ENCODE measurements at places on chromosomes 2 and 18. TPM values are rescaled to one million over a fixed set of nuclear protein-coding genes. Genes with fewer than 3 reads are reported as not detected.

GRCh38 chr18:79645291-79645983 lies 34.2 kb upstream of the CTDP1 start:
- DNase-seq, result no peak

Gene CACNB4
- total RNA-seq, result 0.41 TPM

Gene DQX1
- 0.50 TPM for total RNA-seq

- no peak for DNase-seq
These were observed 794.8 kb downstream of the SATB2 start for GRCh38 chr2:198662905-198663304.

Gene CFAP210
- not detected for total RNA-seq

DNA sequence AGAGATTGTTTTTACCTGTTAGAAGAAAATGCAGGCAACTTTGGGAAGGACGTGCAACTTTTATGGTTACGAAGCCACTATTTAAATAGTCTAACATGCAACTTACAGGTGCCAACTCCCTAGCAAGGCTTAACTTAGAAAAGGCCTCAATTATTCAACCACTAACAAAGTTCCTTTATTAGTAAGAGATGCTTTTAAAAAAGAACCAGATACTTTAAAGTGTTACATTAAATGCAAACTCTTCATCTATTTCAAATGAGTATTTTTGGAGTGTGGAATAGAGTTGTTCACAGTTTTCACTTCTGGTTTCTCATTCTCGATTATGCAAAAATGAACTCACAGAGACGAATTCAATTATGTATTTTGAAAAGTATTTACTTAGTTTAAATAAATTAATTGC lies 51.7 kb downstream of the PELI1 start:
- no peak for DNase-seq

GRCh38 chr18:56390626-56391025 lies 247.8 kb downstream of the TXNL1 start:
- no peak for DNase-seq

Gene CELF4
- not detected for total RNA-seq

Gene DNER
- total RNA-seq, result not detected

DNA sequence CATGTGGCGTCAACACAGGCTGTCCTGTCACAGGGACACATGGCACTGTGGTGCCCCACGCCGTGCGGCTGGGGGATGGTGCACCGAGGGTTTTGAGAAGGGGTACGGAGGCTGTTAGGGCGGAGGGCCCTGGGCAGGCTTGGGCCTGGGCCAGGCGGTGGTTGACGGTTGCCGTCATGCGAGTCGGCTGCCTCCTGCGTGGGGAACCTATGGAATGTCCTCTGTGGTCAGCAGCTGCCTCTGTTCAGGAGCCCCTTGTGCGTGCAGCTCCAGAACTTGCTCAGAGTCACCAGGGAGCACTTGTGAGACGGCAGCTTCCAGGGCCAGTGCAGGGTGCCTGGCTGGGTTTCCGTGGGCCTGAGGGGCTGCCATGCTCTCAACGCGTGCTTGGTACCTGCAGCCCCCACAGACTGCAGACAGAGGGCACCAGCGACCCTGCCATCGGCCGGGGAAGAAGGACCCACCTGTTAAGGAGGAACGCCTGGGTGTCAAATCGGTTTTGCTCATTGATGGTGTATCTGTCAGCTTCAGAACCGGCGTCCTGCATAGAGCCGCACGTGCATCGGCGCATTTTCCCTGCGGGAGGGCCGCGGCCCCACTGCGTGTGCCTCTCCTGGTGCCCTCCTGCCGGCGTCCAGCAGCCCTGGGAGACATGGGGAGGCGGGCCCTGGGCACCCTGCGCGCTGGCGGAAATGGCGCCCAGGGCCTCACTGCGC lies 10.0 kb upstream of the D2HGDH start:
- DNase-seq, result peak; percentile 55

DNA sequence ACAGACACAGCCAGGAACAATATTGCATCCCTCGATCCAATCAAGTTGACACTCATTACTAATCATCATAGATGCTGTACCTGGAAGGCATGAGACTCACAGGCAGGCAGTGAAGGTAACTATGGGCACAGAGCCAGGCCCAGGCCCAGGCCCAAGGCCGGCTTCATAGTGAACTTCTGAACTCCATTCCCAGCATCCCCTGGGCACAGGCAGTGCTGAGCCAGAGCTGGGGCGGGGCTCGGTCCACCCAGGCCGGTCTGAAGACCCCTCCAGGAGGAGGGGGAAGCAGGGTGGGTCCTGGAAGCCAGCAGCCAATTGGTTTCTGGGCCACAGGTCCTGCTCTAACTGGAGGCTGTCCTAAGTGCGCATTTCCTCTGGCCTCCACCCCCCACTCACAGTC lies 37.6 kb downstream of the MLPH start:
- no peak for DNase-seq

DNA sequence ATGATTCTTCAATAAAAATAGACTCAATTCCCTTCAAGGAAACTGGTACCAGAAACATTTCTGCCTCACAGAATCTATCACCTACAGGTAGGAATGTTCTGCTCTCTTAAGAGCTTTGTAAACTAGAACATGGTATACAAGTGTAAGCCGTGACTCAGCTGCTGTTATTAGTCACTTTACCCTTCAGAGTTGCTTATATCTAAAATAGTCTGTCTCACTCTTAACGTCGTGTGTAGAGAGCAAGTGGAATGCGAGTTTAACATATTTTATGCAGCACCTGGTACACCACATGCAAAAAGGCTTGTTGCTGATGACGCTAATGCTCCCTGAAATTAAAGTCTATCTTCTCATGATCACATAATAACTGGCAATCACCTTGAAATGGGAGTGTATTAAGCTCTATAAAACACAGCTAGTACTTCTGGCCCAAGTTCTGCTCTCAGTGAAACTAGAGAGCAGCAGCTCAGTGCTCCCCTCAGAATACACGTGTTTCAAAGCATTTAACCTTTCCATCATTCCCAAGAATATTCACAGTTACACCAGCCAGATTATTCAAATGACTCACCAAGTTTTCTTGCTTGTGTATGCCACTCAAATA lies 420.0 kb downstream of the ZEB2 start:
- no peak for DNase-seq

DNA sequence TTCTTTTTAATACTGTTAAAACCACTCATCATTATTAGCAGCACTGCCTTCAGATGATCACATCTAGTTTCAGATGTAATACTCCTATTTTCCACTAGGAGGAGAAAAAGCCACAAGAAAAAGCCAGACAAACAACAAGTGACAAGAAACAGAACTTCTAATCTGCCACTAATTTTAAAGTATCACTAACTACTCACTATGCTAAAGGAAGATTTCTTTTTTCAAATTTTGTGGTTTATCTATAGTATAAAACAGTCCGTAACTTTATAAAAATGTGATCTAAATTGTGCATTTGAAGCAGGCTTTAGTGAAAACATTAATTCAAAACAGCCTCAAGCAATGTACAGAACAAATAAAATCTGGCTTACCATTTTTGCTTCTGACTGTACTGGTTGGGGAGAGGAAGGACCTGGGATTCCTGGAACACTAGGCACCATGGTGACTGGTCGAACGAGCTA lies 56.8 kb downstream of the ATF2 start:
- no peak for DNase-seq

Gene FAM228A
- total RNA-seq, result not detected

DNA sequence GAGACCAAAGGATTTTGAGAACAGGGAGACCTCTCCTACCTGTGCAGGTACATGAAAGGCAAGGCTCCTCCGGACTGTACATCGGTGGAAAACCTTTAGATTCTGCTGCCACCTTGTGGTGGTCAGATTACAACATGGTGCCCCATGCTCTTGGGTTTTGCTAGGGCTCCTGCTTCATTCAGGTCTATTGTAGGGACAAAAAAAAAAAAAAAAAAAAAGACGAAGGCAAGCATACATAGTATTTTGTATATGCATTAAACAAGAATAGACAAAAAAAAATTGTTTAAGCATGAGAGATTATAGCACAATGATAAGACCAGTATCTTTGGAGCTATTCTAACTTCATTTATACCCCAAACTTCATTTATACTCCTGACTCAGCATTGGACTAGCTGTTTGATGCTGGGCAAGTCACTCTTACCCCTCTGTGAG lies 27.4 kb upstream of the SPR start:
- DNase-seq, result peak; percentile 76

Measured in activated CD8-positive, alpha-beta T cell treated with anti-CD3 and anti-CD28 coated beads for 36 hours (primary cell).